Activated T-cell treated with anti-CD3 and anti-CD28 coated beads, Interleukin-2, amount 50 U/mL, for 48 hours (primary cell): ENCODE measurements at places on chromosomes 12 and 14.
A peak's percentile ranks its signal among the peaks of the same experiment; 100 is the strongest.

DNA sequence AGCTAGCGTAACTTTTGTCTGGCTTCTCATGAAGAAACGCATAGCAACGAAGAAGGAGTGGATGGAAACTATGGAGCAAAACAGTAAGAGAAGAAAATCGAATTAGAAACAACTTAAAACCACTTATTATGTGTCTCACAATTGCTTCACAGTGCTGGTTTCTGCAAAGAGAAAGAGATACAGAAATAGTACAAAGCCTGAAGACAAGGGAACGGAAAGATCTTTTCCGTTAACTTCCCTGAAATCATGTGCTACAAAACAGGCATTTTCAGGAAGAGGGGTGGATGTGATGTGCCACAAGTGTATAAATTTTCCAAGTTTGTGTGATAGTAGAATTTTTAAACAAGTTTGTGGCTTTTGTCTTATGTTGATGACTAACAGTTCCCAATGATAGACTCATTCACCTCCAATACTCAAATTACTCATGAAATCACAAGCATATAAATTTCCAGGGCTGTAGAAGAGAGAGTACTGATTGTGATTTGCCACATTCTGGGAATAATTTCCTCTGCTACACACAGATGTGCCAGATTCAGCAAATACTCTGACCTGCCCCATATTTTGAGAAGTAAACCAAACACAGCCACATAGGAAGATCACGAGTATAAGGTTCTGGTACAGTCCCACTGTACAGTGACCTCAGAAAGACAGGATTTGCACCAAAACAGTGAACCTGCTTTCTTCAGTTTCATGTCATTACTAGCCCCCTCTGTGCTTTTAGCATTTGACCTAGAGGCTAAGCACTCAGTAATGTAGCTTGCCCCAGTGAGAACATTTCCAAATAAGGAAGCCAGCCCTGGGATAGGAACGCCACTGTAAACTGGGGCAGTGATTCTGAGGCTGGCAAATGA lies 41.4 kb upstream of the PPFIA2 start:
- no peak for DNase-seq

- DNase-seq, result peak; percentile 85
Observed at GRCh38 chr14:74945852-74946658, 9.3 kb downstream of the PGF start.

DNA sequence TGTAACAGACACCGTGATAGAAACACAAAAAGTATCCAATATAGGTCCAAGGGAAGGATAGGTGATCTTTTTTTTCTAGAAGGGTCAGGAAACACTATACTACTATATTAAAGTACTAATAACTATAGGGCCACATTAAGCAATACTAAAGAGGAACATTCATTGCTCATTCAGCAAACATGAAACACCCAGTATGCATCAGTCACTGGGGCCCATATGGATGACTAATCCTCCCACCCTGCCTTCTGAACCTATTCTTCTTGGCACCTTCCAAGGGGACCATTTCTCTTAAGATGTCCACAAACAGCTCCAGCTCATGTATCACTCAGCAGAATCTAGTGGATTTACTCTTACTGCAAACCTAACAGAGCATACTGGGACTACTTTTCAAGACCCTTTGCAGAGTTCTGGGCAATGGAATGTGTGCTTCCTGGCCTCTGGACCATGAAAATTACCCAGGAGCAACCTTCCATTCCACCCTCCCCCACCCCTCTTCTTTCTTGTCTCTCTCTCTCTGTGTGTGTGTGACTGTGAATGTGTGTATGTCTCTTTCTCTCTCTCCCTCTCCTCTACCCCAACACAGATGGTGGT lies 187.9 kb downstream of the EPS8 start:
- DNase-seq, result no peak

- DNase-seq, result no peak
Observed at GRCh38 chr14:70416338-70416724, 559 bp downstream of the SYNJ2BP start.

- DNase-seq, result no peak
Observed at GRCh38 chr12:76402259-76402658, 54.0 kb upstream of the BBS10 start.

- DNase-seq, result no peak
Observed at GRCh38 chr14:87139299-87139698, 853.7 kb downstream of the GALC start.
